ENCODE measurements at places on chromosomes 7 and 10.

DNA sequence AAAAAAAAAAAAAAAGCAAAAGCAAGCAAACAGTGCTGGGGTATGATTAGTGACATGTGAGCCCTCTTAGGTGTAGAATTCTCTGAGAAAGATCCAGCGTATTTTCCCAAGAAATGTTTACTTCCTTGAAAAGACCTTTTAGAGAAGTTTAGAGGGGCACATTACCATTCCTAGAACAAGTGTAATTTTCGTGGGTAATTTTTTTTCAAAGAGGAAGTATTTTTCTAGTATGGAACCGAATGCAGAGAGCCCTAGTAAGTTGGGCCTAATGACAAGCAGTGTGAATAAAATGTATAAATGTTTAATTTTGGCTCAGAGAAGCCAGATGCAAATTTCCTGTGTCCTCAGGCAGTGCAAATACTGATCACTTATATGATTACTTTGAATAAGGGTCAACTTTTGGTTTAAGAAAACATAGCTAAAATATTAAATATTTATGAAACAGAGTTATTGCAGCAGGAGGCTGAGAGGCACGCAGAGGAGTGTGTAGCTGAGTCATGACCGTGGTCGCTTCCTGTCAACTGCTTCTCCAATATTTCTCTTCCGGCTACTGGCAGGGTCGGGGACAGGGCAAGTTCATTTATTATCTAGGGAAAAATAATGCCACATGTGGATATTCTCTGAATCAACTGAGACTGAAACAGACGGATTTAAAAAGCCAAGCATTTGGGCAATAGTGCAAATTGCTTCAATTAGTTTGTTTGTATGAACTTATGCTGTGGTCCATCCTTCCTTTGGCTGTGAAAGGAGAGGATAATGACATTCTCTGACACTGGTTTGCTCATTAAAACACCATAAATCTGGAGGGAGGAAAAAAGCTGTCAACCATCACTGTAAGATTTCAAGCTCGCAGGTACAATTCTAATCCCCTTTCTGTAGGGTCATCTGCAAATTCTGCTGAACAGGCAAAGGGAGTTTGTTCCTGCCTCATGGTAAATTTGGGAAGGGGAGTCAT is 495.2 kb downstream of the GLRX3 start:
- no peak for DNase-seq

GRCh38 chr10:43980715-43981114 is 332.0 kb upstream of the ZNF32 start:
- no peak for DNase-seq

DNA sequence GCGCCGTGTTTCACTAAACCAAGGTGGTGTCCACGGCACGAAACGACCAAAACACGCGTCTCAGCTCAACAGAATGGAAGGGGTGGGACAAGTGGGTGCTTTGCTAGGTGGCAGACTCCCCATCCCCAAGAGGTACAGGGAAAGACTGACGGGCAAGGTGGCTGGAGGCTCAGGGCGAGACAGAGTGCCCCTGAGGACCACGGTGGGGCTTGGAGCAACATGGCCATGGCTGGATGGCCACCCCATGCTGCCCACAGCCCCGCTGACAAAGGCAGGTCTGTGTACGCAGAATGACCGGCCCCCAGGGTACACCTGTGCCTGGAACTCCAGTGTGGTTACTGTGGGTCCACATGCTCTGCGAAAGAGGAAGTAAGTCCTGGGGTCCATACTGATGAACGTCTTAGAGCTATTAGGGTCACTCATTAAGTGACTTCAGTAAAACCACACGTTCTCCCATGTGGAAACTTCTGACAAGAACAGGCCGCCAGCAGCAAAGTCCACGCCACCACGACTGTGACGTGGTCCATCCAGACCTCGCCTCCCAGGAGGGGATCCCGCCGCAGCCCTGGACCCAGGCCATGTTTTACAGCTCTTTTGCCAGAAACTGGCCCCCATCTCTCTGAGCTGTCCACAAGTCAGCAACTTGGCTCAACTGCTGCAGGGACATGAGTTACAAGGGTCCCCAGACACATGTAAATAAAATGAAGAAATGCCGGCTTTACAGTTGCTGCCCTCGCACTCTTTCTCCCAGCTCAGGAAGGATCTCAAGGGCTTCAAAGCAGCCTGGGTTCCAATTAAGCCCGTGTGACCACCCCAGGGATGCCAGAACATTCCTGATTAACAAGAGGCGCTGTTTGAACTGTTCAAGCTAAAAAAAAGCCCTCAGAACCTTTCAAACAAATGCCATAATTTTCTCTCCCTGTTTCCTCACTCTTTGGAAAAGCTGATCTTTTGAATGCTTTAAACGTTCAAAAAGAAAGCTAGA is 66.8 kb downstream of the MAD1L1 start:
- DNase-seq, result peak; percentile 18

DNA sequence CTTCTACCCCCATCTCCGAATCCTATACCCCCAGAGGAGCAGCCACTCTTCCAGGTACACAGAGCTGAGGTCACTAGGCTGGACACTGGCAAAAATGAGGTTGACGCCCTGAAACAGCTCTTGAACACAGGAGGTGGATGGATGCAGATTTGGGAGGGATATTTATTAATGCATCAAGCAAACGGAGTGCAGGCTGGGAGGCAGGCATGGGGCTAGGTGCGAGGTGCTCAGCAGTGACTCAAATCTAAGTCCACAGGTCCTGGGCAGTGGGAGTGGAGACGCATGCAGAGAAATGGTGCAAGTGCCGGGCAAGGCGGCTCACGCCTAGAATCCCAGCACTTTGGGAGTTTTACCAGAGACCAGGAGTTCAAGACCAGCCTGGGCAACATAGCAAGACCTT is 11.0 kb downstream of the GUSB start:
- DNase-seq, result no peak

DNA sequence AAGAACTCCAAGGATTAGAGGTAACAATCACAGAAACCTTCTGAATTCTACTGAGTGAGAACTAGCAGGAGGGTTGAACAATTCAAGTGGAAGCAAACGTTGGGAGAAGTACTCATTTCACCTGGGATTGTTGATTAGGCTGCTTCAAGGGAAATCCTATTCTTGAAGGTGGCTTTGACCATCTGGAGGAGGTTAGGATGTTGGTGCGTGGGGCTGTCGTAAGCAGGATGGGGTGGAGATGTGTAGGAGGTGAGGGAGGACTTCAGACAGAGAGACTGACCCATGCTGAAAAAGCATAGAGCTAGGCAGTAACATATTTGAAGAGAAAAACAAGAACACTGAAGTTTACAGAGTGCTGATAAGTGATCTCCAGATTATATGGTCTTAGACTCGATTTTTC is 147.9 kb downstream of the FRMD4A start:
- DNase-seq, result no peak

- no peak for DNase-seq
These were observed 93.5 kb upstream of the PAX2 start for GRCh38 chr10:100651916-100652315.

DNA sequence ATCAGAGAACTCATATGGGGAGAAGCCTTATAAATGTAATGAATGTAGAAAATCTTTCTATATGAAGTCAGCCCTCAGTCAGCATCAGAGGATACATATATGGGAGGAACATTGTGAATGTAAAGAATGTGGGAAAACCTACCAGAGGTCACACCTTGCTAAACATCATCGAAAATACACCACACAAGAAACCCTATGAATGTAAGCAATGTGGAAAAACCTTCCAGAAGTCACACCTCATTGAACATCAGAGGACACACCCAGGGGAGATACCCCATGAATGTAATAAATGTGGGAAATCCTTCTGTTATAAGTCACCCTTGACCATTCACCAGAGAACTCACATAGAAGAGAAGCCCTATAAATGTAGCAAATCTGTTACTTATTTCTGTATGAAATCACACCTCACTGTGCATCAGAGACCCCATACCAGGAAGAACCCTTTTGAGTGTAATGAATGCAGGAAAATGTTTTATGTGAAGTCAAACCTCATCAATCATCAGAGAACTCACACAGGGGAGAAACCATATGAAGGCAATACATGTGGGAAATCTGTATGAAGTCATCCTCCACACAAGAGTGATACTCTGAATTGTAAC is 30.8 kb downstream of the ZNF12 start:
- DNase-seq, result no peak
